DND-41 (cell line): ENCODE measurements at places on chromosomes 12 and 14.

DNA sequence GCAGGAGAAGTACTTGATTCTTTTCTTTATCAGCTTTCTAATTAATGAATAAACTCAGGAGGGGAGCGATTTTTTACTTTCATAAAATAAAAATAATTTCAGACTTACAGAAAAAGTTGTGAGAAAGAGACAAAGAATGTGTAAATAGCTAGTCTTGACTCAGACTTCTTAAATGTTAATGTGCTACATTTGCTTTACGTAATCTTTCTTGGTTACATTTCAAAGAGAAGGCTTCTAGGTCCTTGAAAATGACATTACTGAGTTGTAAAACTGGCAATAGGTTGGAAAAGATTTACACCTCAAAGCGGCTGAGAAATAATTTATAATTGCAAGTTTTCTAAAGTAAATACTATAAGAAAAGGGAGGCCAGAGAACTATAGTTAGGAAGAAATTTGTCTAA, 28.6 kb downstream of the GABARAPL1 start:
- no peak for DNase-seq

- peak; percentile 55 for DNase-seq
Measured at GRCh38 chr12:131929581-131930456, 743 bp downstream of the PUS1 start.

DNA sequence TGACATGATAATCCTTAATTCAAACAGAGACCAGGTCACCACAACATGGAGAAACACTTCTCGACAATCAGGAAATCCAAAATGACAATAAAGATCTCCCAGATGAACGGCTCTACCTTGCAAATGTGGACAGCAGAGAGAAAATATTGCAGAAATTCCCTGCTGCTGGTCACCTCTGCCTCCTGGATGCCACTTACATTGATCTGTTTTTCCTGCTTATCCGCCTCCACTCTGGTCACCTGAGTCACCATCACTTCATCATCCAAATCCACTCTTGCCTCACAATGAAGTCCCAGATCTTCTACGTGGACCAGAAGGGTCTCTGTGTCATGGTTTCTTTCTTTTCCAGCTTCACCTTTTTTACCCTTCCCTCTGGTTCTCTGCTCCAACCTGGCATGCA, 21.1 kb downstream of the TTC9 start:
- DNase-seq, result no peak

GRCh38 chr12:131013118-131013517, 59.4 kb downstream of the ADGRD1 start:
- DNase-seq, result no peak

DNA sequence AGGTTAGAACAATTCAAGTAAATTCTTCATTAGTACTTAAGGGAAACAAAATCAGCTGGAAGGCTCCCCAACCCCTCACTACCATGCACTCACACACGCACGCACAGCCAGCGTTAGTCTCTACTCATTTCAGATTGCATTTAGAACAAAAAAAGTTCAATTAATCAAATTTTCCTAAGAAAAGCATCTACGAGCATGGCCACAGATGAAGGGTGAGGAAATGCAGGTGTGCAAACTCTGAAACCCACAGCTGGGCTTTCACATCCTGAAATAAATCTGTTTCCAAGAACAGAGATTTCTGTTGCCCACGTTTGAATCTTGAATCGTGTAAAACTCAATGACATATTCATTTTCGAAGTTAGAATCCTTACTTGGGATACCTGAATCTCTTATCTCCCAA, 62.6 kb downstream of the SEL1L start:
- DNase-seq, result peak; percentile 66

- DNase-seq, result no peak
Measured at GRCh38 chr14:51735851-51736250, 84.1 kb downstream of the FRMD6 start.

DNA sequence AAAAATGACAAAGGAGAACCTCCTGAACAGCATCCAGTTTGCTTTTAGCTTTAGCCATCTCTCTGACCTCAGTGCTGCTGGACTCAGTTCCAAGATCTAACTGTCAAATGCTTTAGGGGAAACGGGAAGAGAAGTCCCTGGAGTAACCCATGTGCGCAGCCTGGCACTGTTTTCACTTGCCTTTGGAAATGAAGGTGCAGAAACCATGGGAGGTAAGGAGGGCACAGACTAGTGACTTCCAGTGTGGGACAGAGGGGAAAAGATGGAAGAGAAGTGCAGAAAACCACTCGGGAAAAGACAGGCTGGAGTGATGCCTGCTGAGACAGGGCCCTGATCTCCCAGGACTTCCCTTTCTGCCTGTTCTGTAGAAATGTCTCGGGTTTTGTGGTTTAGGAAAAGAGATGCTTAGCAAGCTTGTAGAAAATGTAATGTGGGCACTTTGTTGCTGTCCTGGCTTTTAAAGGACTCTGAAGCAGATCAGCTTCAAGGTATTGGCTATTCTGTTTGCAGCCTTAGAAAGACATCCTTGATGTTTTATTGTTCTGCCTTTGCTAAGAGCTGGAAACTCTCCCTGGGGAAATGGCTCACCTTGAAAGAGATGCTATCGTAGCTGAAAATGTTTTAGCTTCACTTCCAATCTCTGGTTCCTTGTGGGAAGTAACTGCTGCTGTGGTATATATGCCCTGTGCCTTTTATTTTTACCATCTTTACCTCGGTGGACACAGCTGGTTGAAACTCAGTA, 124.6 kb upstream of the HIF1A start:
- DNase-seq, result no peak

DNA sequence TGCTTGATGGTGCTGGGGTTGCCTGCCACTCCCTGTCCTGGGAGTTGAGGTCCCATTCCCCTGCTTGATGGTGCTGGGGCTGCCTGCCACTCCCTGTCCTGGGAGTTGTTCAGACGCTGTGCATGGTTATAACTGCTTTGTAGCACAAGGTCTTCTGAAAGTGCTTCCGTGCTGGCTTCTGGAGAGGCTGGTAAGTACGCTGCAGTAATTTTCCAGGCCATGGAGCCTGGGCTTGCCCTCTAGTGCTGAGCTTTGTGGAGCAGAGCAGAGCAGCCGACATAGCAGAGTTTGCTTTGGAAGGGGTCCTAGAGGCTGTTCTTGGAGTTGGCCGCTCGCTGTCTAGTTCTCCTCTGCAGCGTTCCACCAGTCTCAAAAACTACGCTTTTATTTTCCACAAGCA, 6.3 kb downstream of the B4GALNT3 start:
- no peak for DNase-seq

DNA sequence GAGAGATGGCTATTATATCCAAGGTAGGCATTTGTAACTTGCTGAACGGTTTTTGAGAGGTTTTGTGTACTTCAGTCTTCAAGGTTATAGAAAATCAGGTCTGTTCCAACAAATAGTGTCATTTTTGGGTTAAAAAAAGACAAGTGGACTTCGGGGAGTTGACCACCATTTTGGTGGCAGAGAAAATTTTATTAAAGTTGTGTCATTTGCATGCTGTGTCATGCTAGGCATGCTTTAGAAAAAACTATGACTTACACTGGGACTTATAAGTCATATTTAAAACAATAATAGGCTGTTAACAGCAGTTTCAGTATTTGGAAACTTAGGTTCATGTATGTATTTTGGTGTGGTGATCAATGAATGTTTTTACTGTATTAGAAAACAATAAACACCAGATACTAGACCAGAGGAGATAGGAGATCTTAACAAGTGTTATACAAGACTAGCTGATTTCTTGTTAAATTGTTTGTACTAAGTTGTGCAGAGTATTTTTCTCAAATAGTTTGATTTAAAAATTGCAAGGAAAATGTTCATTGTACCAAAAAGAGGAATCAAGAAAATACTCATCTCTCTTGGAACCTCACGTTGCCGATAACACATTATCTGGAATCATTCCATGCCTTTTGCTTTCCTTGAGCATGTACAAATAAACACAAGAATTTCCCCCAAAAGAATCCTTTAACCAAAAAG, 1.4 kb downstream of the RAN start:
- no peak for DNase-seq

DNA sequence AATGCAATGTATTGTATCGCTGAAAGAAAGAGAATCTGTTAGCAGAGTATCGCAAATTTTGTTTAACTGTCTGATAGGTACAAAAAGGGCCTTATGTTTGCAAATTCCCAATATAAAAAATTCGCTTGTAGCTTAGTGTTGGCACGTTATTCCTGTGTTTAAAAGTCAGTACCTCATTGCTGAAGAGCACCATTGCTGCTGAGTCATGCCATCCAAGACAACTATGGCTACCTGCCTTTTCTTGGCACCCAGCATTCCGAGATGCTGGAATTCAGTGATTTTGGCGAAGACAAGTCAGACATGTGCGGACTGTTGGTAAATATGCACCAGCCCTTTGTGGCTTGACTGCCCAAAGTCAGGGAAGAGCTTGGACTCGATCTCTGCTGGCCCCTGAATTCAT, 149.5 kb upstream of the EEA1 start:
- DNase-seq, result no peak

DNA sequence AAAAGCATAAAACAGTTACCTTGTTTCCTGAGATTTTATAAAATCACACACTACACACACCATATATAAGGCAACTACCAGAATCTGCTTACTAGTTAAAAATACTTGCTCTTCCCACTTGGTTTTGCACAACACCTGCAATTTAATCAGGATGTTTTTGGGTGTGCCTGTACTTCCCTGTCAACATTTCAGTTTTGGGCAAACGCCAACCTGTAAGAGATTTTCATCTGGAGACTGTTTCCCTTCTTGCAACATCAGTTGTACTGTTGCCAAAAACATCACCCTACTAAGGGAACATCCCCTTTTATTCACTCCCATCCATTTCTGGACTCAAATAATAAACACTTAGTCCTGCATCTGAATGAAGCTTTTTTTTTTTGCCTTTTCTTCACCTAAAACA, 172.3 kb downstream of the DUSP6 start:
- DNase-seq, result no peak

DNA sequence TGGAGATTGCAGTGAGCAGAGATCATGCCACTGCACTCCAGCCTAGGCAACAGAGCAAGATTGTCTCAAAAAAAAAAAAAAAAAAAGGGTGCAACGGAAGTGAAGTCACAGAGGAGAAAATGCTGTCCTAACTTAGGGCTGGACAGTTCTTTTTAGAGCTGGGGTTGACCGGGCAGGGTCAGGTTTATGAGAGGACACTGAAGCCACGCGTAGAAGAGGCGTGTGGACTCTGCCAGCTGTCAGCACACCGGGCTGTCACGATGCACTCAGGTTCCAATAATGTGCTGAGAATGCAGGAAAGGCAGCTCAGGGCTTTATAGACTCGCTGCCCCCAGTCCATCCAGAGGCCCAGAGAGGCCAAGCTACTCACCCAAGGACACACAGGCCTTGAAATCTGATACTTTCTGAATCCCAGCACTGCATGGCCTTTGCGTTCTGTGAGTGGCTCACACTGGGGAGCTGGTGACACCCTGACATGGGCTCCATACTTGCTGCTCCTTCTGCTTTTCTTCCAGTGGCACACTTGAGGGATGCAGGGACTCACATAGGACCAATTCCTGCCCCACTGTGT, 28.9 kb upstream of the SPPL3 start:
- DNase-seq, result no peak

DNA sequence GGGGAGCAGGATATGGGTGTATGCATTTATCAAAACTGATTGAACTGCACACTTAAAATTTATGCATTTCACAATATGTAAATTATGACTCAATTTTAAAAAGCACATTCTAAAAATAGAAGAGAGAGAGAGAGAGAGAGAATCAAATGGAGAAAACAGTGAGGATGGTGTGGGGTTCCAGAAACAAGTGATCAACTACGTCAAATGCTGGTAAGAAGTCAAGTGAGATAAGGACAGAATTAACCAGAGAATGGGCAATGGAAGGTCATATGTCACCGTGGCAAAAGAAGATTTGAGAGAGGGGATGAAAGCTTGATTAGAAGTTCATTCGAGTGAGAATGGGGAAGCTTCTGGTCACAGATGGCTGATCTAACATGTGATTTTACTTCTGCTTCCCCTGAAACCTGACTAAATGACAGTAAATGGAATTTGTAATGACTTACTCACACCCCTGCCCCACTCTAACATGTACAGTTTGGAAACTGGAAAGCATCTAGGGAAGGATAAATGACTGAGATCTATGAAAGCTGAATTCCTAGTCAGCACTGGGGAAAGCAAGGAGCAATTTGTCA, 276.5 kb upstream of the AMIGO2 start:
- DNase-seq, result no peak

- no peak for DNase-seq
Measured at GRCh38 chr14:102058146-102058545, 28.7 kb downstream of the HSP90AA1 start.

DNA sequence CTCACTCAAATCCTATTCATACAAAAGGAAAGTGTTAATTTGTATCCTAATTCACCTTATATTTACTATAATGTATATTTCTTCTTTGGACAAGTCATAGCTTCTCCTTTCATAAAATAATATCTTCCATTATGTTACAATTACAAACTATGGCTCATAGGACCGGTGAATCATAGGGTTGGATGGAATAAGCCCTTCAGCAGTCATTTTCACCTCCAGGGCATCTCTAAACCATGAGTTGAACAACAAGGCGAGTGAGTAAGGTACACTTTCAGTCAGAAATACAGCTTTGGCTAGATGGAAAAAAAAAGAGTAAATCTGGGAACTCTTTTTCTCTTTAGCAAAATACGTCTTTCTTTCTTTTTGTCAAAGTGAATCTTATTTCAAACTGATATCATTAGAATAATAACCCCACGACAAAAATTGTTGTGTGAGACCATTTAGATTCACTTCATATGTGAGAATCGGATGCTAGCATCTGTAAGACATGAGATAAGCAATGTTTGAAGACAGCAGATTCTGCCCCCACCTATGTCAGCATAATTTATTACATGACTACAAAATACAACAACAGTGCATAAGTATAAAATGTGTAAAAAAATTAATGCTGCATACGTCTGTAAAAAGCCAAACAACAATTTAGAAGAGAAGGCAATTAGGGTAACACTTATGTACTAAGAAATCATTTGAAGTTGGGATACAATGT, 184.4 kb upstream of the SLC38A2 start:
- no peak for DNase-seq

DNA sequence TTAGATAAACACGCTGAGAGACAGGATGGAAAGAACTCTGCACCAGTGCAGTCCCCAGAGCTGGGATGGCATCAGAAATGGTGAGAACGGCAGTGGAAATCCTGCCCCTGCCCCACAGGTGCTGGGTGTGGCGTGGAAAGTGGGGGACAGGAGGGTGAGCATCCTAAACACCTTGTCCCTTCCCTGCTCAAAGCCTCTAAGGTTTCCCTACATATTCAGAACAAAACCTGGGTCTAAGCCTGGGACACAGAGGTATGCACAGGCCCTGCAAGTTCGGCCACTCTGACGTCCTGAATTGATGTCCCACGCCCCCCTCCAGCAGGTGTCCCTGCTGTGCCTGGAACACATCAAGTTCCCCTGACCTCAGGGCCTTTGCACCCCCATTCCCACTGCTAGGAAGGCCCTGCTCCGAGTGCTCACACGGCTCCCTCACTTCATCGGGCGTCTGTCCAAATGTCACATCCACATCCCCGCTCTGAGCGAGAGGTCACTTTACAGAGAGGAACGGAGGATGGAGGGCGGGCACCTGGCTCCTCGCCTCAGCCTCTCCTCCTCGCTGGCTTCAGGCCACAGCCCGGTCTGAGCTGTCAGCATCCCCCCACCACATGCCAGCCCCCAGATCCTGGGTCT, 38.5 kb upstream of the SFSWAP start:
- DNase-seq, result no peak
